ENCODE measurements at places on chromosomes 3 and 15.

DNA sequence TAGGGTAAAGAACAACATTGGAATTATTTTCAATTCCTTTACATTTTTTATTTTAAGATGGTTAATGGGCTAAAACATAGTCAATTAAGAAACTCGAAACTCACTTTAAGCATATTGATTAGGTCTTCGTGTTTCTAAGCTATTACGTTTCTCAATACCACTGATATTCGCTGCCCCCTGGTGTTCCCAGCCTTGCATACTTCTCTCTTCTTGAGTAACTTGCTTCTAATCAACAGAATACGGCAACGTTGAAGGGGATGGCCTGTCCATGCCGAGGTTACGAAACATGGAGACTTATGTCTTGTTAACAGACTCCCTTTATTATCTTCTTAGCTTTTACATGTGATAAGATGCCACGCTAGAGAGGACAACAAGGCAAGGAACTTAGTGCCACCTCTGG, 43.6 kb downstream of the ROBO1 start:
- no peak for DNase-seq

DNA sequence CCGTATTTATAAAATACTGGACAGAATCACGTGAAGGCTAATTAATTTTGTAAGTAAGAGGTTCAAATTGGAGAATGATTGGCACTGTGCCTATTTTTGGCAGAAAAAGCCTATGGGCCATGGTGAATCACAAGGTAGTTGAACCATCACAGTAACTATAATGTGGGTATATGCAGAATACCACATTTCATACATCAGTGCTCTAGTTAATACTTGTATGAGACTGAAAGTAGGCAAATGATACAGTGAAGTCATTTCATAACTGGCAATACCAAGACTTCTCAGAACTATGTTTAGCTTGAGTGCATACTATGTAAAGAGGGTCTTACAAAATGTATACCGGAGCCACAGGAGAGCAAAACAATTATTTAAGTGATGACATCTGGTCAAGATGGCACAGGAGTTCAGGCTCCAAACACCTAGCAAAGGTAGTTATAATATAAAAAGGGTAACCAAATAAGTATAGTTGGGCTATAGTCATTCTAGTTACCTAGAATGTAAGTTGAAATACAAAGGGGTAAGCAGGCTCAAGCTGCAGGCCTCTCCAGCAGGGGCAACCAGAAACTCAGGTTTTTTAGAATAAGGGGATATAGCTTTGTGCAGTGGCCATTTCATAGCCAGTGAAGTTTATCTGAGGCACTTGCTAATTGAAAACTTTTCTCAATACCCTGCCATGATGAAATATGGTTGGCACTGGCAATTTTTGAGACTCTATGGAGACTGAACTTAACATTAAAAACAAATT, 19.1 kb downstream of the GPR160 start:
- no peak for DNase-seq

GRCh38 chr3:122944671-122945161, 82.8 kb downstream of the SEMA5B start:
- DNase-seq: no peak

DNA sequence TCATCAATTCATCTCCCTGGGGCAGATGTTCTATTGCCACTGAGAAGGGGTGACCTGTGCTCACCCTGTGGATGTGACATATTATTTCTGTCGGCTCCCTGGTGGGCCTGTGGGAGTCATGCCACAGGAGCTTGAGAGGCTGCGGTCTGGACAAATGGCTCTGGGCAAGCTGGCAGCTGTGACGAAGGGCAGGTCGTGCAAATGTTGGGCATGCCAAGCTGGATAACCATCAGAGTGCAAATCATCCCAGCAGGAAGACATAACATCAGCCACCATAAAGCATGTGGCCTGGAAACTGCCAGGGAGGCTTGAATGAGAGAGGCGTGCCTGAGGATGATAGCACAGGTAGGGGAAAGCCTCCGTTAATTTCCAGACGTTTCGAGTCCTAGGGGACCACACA, 45.3 kb upstream of the FAM3D start:
- DNase-seq: peak; percentile 40

- no peak for DNase-seq
These were observed 226.0 kb upstream of the P2RY1 start for GRCh38 chr3:152608696-152609594.

DNA sequence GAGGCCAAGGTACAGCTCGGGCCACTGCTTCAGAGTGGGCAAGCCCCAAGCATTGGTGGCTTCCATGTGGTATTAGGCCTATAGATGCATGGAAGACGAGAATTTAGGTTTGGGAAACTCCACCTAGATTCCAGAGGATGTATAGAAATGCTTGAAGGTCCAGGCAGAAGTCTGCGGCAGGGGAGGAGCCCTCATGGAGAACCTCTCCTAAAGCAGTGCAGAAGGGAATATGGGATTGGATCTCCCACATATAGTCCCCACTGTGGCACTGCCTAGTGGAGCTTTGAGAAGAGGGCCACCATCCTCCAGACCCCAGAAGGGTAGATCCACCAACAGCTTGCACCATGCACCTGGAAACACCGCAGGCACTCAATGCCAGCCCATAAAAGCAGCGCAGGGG, 48.1 kb upstream of the XXYLT1 start:
- DNase-seq: no peak

- DNase-seq: peak; percentile 10
These were observed 308.4 kb downstream of the PDCD6IP start for GRCh38 chr3:34106879-34107278.

GRCh38 chr3:24162929-24163328, 217.8 kb downstream of the NR1D2 start:
- no peak for DNase-seq

DNA sequence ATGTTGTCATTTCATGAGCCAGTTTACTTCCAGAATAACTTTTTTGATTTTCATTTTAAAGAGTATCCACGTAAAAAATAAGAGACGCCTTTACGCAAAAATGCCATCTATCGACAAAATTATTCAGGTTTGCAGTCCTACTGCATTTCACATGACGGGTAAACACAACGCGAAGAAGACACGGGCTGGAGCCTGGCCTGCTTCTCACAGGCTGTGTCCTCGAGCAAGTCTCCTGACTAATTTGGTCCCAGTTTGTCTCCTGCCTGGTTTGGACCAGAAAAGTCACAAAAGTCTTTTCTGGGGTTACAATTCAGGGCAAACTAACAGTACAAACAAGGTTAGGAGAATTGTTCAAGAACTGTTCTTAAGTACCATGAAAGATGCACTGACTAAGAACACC, 51.7 kb downstream of the CHSY1 start:
- no peak for DNase-seq

GRCh38 chr15:47246317-47246716, 471.0 kb upstream of the SEMA6D start:
- DNase-seq: no peak

Measured in SK-N-SH (cell line).